H7 (cell line): ENCODE measurements at places on chromosomes 7 and 10. TPM values are rescaled to one million over a fixed set of nuclear protein-coding genes. Genes with fewer than 3 reads are reported as not detected.

CPA2 gene
- not detected in 2 replicates for total RNA-seq

GOLGA7B gene
- total RNA-seq, result 0.04 TPM in 1 of 2 replicates, not detected in the other

GIGYF1 gene
- 48.2 and 66.4 TPM in 2 replicates for total RNA-seq

DNA sequence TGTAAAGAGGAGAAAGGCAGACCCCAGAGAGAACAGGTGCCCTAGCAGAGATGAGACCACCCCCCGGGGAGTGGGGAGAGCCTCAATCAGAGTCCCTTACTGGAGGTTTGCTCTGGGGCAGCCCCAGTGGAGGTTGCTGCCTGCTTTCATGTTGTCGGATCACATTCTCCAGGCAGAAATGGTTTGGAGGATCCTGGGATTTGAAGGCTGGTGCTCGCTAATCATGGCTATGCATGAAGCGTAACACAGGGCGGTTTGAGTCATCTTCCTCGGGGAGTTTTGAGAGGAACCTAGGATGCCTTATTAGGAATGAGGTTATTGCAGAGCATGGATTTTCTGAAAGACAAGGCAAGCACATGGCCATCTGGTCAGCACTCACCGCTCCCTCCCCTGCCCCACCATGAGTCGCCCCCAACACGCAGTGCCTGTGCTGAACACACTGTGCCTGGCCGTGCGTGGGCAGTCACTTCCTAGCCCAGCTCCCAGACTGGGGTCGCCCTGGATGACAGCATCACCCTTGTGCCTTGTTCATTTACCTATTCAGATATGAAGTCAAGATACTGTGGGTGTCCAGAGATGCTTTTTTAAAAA is 319.9 kb downstream of the DPP6 start:
- peak; percentile 37 for DNase-seq

GRCh38 chr10:33556620-33557019 is 222.2 kb upstream of the NRP1 start:
- no peak for DNase-seq

GRCh38 chr7:116809636-116810266 is 52.6 kb upstream of the CAPZA2 start:
- DNase-seq, result peak; percentile 29

DNA sequence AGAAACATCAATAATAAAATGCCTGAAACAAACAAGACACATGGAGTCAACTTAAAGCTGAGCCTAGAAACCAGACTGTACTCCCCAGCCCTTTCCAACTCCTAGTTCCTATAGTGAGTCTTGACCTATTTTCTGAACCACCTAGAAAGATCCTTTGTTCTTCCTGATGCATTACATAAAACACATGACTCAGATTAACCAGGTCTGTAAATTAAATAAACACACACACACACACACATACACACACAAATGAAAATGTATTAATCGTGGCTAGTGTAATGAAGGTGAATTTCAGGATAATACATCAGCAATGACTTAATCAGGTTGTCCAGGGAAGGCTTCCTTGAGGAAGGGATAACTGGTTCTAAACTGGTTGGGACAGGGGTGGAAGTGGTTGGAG is 104.7 kb downstream of the ST8SIA6 start:
- no peak for DNase-seq

- peak; percentile 25 for DNase-seq
These were observed 5.3 kb downstream of the TECTB start for GRCh38 chr10:112288486-112288885.

DNA sequence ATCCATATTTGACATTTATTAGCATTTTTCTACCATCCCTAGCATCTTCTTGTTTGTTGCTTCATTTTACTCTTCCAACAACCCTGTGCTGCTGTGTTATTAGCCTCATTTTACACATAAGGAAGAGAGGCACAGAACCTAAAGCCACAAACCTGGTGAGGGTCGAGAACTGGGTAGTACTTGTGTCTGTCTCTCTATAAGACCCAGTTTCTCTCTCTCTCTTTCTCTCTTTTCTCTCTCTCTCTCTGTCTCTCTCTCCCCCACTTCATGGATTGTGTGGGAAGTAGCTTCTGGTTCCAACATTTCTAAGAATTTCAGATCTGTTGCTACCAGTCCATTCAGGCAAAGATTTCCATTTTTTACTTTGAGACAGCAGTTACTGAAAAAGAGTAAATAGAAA is 1.4 kb upstream of the FRA10AC1 start:
- DNase-seq, result no peak

DNA sequence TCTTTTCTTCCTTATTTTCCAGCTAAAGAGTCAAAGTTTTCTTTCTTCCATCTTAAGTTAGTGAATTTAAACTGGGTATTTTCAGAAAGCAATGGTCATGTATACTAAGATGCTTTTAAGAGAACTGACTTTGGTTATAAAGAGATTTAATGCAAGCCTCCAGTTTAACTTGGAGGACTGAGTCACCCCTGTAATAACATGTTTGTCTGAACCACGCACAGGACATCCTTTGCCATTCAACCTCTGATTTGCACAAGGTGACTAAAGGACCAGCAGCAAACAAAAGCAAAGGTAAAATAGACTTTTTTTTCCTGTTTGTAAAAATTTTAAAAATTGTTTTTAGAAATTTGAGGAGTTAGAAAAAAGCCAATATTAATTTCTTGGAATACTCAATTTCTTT is 2.9 kb downstream of the HYAL4 start:
- no peak for DNase-seq

DNA sequence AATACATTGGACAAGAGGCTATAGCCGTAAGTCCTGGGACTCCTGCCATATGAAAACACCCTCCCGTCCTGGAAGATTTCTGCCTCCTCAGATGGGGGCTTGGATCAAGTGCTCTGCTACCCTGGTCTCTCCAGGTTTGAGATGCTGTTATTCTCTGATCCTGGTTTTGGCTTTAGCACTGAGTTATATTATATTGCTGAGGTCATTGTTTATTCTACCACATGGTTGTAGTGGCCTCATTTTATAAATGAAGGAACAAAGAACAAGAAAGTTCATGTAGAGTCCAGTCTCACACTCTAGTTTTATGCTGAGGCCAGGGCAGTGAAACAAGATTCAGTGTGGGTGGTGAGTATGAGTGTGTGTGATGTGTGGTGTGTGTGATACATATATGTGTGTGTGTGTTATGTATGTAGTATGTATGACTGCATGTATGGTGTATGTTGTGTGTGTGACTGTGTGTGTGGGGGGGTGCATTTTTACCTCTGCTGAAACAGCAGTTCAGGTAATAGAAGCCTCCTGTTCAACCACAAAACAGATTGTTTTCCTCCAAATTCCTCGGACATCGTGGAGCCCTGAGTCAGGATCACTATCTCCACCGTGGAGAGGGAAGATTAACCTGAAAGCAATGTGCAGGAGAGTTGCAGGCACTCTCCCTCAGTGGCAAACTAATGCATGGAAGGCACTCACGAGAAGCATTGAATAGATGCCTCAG is 80.7 kb downstream of the C7orf25 start:
- DNase-seq, result no peak

DNA sequence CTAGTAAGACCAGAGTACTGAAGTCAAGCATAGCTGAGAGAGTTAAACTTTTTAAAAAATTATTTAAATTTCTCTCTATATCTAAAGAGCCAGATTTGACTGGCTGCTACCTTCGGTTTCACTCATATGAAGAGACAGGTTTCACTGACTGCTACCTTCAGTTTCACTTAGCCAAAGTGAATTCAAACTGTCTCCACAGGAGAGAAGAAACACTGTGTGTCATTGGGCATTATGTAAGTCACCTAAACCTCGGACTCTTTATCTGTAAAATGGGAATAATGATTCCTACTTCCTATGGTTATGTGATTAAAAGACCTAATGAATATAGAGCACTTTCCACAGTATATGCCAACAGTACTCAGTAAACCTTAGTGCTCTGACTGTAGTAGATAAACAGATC is 41.6 kb upstream of the MET start:
- no peak for DNase-seq

- no peak for DNase-seq
These were observed 8.2 kb downstream of the LFNG start for GRCh38 chr7:2527505-2528467.

DNA sequence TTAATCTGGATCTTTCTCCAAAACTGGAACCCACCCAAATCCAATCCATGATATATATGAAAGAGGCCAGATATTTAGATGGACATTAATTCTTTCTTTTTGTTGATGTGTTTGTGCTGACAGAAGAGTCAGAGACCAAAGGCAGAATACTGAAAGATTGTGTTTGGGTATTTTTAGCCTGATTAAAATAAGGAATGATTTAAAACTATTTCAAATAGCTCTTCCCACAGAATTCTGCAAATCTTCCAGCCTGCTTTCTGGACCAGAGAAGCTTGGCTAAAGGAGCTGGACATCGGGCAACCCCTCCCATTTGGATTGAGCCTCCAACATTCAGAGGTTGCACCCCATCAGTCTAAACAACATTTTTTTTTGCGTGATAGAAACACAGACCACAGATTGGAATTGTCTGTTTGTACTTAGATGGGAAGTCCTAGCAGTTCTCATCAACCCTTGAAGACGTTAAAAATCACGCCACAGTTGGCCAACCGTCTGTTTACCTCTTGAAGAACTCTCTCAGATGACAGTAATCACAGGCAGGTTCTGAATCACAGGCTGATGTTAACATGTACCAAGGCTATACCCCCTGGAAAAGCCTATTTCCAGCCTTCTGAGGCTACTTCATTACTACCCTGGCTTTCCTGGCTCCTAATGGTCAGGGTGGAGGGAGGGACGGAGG is 155.2 kb upstream of the NRP1 start:
- DNase-seq, result no peak
